ENCODE measurements at places on chromosomes 7 and 10.
A peak's percentile ranks its signal among the peaks of the same experiment; 100 is the strongest.

DNA sequence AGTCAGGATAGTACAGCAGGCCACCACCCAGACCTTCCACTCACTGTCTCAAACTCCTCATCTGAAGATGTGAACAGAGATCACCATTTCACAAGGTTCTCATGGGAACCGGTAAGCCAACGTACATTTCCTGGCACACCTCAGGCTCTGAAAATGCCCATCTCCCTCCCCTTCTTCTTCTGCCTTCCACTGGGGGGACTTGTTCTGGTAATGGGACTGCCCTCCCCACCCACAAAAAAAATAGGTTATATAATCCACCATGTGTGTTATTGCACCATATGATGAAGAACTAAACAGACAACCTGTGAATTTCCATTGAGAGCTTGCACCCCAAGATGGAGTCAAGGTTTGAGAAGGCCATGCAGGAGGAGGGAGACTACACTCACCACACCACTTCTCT lies 42.1 kb upstream of the IKZF1 start:
- ATAC-seq = no peak

GRCh38 chr7:103148994-103149807 lies at the start of gene NAPEPLD:
NAPEPLD (minus strand) TSS chr7:103149099; CDS start chr7:103128776, 20,323 bp downstream.
- ATAC-seq = peak; percentile 86

DNA sequence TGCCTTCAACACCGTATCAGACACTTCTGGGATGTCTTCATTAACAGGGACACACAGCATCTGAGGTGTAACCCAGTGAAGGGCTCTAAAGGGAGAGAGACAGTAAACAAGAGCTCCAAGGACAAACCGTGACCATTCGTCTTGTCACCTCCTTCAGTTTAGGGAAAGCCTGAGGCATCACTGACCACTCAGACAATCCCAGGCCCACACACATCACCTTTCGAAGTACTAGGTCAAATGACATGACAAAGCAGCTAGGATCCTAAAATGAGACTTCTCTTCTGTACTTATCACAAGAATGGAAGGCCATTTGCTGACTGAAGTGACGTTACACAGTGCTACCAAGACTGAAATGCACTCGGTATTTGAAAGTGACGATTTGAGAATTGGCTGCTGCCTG lies 200.7 kb upstream of the KCTD7 start:
- no peak for ATAC-seq

- ATAC-seq = no peak
Measured at GRCh38 chr10:541750-542371, 147.6 kb downstream of the DIP2C start.

GRCh38 chr10:61784354-61785133 lies 117.0 kb upstream of the ARID5B start:
- ATAC-seq = peak; percentile 87

GRCh38 chr7:134731616-134732015 lies 47.8 kb upstream of the CALD1 start:
- no peak for ATAC-seq

- peak; percentile 71 for ATAC-seq
Measured at GRCh38 chr10:84138478-84139125, 707 bp upstream of the GHITM start.
